Large intestine (tissue), 12 donors: ENCODE measurements at places on chromosomes 7 and 10. TPM values are rescaled to one million over a fixed set of nuclear protein-coding genes. Genes with fewer than 3 reads are reported as not detected.

The LIPM gene
- 0.04 TPM for polyA plus RNA-seq

The LEP gene
- 0.01 TPM for polyA plus RNA-seq

The CC2D2B gene
- 1.2 TPM for polyA plus RNA-seq

The HTRA1 gene
- 69.8 TPM for polyA plus RNA-seq

The NEUROG3 gene
- polyA plus RNA-seq, result 3.1 TPM

The IKZF1 gene
- 4.5 TPM for polyA plus RNA-seq

The SYT15B gene
- polyA plus RNA-seq, result 1.5 TPM

The SLC16A9 gene
- 2.6 TPM for polyA plus RNA-seq

The H2BK1 gene
- polyA plus RNA-seq, result not detected

The SPDYE5 gene
- polyA plus RNA-seq, result 2.0 TPM

The KIF11 gene
- 12.5 TPM for polyA plus RNA-seq

The WIPF3 gene
- 21.9 TPM for polyA plus RNA-seq

The PPP1R9A gene
- 16.7 TPM for polyA plus RNA-seq

The PTN gene
- polyA plus RNA-seq, result 98.3 TPM

The UCMA gene
- polyA plus RNA-seq, result not detected

The STAMBPL1 gene
- polyA plus RNA-seq, result 25.5 TPM

The BMPER gene
- 4.9 TPM for polyA plus RNA-seq

The ZNF488 gene
- 2.2 TPM for polyA plus RNA-seq

The TACR2 gene
- 8.2 TPM for polyA plus RNA-seq

The PDZD7 gene
- 95.8 TPM for polyA plus RNA-seq

The GSTO2 gene
- 35.7 TPM for polyA plus RNA-seq

The EBF3 gene
- polyA plus RNA-seq, result 7.5 TPM

The FGFR2 gene
- 23.6 TPM for polyA plus RNA-seq

The CNNM1 gene
- 0.79 TPM for polyA plus RNA-seq
